A673 (cell line): ENCODE measurements at places on chromosomes 1 and 21. TPM values are rescaled to one million over a fixed set of nuclear protein-coding genes. Genes with fewer than 3 reads are reported as not detected.
A peak's percentile ranks its signal among the peaks of the same experiment; 100 is the strongest.

Gene TFF2
- not detected in 2 replicates for total RNA-seq

Gene NR1I3
- total RNA-seq, result not detected in 2 replicates

Gene CHD1L
- 62.1 and 64.5 TPM in 2 replicates for total RNA-seq

Gene S100A8
- total RNA-seq, result not detected in 2 replicates

DNA sequence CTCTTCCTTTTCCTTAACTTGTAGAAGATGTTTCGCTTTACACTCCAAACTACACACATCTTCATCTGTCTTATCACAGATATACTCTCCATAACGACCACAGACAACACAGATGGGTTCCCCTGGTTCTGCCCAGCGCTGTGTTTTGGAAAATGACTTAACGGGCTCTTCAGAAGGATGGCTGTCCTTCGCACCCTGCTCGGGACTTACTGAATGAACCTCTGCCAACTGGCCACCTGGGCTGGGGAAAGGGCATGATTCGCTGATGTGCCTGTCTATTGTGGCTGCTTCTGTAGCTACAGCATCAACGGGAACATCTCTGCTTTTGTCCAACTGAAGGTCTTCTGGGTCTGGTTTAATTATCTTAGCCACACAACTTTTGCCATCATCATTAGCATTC, 3.4 kb downstream of the DDX59 start:
- no peak for DNase-seq
- peaks cover 7% of the 10 kb centered on the region for H3K36me3 ChIP-seq
- peak overlapping the region; percentile 33 for H3K27ac ChIP-seq
- H3K4me3 ChIP-seq, result no peak overlapping the region
- no peaks in the 10 kb centered on the region for H3K27me3 ChIP-seq
- H3K4me1 ChIP-seq, result peaks cover 23% of the 10 kb centered on the region

- DNase-seq, result no peak
- no peaks in the 10 kb centered on the region for H3K36me3 ChIP-seq
- H3K27ac ChIP-seq, result no peak overlapping the region
- H3K27me3 ChIP-seq, result no peaks in the 10 kb centered on the region
These were observed 270.3 kb downstream of the SDCCAG8 start for GRCh38 chr1:243526180-243526579.

- no peaks in the 10 kb centered on the region for H3K4me1 ChIP-seq
- no peak for DNase-seq
- H3K27me3 ChIP-seq, result no peaks in the 10 kb centered on the region
- no peaks in the 10 kb centered on the region for H3K36me3 ChIP-seq
- no peak overlapping the region for H3K27ac ChIP-seq
These were observed 231.0 kb upstream of the KIAA0040 start for GRCh38 chr1:175423605-175424004.

DNA sequence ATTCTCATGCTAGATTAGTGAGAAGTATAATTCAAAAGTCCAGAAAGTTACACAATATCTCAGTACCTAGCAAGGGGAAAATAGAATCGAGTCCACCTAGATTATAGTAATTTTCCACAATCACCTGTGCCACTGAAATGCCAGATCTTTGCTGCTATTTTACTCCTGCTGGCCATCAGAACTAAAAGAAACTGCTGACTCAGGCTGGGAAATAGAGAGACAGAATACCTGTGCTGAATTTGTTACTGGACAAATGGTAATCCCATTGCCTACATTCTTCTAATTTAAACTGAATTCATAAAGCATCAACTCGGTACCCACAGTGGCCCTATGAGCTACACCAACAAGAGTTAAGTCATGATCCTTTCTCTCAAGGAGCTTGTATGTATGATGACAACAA, 55.0 kb downstream of the USH2A start:
- no peaks in the 10 kb centered on the region for H3K4me1 ChIP-seq
- H3K27ac ChIP-seq, result no peak overlapping the region
- no peaks in the 10 kb centered on the region for H3K36me3 ChIP-seq

GRCh38 chr1:244324176-244324883, 127.4 kb downstream of the ADSS2 start:
- no peak for DNase-seq
- H3K27ac ChIP-seq, result no peak overlapping the region
- no peaks in the 10 kb centered on the region for H3K4me1 ChIP-seq
- H3K4me3 ChIP-seq, result no peak overlapping the region

DNA sequence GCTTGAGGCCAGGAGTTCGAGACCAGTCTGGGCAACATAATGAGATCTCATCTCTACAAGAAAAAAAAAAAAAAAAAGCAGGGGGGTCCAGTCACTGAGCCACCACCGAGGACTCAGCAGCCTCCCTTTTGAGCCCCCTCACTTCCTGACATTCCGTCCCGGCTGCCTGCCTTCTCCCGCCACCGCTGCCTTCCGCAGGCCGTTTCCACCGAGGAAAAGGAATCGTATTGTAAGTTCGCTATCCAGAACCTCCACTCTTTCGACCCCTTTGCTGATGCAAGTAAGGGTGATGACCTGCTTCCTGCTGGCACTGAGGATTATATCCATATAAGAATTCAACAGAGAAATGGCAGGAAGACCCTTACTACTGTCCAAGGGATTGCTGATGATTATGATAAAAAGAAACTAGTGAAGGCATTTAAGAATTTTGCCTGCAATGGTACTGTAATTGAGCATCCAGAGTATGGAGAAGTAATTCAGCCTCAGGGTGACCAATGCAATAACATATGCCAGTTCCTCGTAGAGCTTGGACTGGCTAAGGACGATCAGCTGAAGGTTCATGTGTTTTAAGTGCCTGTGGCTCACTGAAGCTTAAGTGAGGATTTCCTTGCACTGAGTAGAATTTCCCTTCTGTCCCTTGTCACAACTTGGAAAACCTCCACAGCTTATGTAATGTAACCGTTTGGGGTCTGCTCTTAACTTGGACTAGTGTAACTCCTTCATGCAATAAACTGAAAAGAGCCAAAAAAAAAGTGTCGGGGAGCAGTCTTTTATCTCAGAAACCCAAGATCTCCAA, 55.6 kb downstream of the GLUL start:
- H3K4me3 ChIP-seq, result no peak overlapping the region
- no peak overlapping the region for H3K27ac ChIP-seq
- H3K4me1 ChIP-seq, result no peaks in the 10 kb centered on the region
- H3K36me3 ChIP-seq, result no peaks in the 10 kb centered on the region
